ENCODE measurements at places on chromosomes 5 and 9.

DNA sequence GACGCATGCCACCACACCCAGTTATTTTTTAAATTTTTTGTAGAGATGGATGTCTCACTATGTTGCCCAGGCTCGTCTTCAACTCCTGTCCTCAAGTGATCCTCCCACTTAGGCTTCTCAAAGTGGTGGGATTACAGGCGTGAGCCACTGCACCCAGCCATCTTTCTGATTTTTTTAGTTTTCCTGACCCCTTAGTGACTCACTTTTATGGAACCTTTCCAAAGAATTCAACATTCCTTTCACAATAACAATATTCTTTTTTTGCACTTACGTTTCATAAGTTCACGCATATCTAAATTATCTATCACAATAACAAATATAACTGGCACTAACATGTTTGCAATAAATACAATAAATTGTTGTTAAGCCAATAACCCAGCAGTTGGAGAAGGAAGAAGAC lies 8.5 kb downstream of the ELOVL7 start:
- DNase-seq, result no peak

- no peak for DNase-seq
These were observed 44.5 kb upstream of the ANGPTL2 start for GRCh38 chr9:127166651-127167524.

DNA sequence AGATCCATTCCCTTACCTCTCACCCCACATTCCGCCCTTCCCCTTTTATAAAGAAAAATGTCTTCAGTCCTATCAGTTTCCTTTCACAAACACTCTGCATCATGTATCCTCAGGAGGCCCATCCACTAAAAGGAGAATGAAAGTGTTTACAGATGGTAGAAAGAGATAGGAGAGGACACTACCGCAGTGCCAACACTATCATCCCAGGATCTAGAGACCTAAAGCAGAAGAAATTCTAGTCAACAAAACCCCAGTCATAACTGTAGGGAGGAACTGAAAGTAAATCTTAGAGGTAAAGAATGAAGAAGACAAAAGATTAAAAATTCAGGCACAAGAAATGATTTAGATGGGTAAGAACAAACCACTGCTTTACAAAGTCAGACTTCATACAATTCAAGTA lies 114.1 kb downstream of the MLLT3 start:
- DNase-seq, result no peak

- no peak for DNase-seq
These were observed 17.7 kb upstream of the MED10 start for GRCh38 chr5:6396043-6396442.

DNA sequence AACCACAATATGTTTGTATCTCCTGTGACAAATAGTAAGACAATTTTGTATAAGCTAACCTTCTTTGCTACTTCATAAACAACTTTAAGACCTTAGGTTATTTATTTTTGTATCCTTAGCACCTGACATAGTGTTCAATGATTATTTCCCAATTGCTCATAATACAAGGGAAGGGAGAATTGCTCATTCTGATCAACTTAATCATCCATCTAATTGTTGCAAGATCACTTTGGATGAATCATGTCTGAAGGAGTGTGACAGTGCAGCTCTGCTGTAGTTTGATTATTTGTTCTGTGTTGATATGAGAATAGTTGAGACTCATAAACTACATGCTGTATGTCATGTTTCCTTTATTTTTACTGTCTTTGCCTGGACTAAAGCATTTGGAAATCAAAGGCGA lies 721.3 kb upstream of the SEMA6A start:
- no peak for DNase-seq

DNA sequence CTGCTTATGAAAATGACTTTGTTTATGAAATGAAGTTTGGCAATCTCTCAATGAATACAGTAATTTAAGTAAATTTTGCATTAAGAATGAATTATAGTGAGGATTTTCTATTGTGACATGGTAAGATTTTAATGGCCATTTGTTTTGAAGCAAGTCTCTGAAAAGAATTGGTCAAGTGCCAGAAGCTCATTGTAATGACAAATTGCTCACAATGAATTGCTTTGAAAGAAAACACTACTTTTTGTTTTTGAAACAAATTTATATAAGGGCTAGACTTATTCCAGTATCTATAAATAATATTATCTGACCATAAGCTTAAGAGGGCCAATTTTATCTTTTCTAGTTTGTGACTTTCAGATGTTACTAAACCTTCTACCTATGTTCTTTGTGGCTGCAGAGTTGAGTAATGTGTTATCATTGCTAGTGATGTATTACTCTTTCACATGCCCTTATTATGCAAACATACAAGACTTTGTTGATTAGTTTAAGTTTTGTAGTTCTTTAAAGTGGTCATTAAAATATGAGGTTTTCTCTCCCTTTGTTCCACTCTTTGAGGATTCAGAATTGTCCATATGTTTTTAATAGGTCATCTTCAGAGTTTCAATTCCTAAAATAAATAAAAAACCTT lies 93.0 kb upstream of the ZNF608 start:
- no peak for DNase-seq
